ENCODE measurements at places on chromosomes 4 and X.

DNA sequence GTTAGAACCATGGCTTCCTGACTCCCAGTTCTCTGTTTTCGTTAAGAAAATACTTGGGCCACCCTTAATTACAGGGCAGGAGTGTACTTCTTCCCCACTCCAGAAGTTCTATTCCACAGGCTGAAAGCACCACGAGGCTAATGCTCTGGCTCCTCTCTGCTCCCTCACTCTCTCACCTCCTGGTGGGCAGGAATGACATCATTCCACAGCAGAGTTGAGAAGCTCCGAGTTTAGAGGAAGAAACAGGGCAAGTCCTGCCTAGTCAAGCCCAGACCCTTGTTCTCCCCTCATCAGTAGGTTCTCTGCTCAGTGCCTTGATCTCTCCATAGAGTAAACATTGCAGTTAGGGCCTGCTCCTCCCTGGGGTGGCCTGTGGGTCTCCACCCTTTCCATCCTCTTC is 343.8 kb upstream of the CLNK start:
- no peak for DNase-seq

DNA sequence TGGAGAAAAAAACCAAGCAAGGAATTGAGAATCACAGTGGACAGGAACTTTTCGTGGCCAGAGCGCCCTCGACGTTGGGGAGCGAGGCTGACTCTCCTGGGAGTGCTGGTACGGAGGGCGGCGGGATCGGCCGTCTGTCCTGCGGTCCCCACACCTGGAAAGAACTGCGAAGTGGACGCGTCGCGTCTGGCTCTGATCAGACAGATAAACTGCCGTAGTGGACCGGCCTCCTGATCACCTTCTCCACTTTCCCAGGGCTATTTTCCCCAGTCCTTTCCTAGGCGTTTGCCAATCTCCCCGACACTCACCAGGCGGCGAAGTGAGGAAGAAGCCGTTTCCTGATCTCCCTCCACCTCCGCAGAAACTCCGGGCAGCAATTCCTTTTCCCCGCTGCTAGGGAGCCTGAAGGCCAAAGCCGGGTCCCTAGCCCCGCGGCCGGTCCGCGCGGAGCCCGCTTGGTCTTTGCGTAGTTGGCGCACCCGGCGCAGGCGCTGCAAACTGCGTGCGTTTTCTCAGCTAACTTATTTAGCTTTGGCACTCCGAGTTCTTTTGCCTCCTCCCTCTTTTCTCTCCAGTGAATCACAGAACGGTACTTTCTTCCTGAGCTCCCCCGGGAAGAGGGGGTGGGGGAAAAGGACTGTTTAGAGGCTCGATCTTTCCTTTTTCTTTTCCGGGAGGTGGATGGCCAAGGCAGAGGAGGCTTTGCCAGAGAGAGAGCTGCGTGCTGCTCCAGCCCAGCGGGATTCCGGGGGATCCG is at the start of gene ARSJ:
Gene ARSJ, minus strand, starts transcription at position 500 of the 757 bp plus-strand sequence. CDS start 813 bp downstream, outside the sequence.
- DNase-seq, result peak; percentile 92

DNA sequence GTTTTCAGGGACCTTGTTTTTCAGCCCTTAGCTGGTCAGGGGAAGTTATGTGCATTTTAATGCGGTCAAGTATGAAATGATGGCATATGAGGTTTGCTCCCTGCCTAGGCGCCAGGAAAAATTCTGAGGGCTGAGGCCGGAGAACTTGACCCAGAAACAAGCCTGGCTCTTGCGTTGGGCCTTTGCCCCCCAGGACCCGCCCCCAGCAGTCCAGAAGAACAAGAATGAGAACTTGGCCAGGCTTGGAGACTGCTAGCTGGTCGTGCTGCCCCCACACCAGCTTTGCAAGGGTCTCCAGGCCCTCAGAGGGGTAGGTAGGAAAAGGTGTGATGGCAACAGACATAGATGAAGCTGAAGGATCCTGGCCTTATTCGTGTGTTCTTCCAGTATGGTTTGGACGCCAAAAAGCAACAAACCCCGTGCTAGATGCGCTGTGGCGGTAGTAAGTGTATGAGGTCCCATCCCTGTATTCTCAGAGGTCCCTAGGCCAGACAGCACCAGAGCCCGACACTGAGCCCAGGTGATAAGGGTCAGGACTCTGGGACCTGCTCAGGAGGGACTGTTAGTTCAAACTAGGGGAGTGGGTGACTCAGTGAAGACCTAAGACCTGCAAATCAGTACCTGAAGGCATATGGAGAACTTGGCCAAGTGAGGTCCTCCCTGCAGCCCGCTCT is 10.5 kb downstream of the NKX3-2 start:
- no peak for DNase-seq

GRCh38 chrX:104255465-104255864 is 732 bp upstream of the ESX1 start:
- no peak for DNase-seq

GRCh38 chr4:137701401-137701800 is 169.1 kb upstream of the PCDH18 start:
- no peak for DNase-seq

DNA sequence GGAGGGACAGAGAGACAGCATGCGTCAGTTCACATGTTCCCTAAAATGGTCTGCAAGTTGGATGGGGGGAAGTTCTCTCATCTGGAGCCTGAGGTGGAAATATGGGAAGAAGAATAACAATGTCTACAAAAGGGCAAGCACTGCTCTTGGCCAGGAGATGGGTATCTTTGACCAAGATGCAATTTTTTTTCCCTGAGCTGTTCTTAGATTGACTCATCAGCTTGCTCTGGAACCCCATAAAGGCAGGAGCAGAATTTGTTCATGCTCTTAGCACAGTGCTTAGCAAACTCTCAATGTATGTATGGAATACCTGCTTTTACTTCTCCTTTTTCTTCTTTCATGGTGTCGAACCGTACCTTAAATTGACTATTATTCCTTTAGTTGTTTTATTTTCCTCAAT is 90.5 kb upstream of the ZNF827 start:
- peak; percentile 72 for DNase-seq

- DNase-seq, result no peak
Measured at GRCh38 chr4:165625281-165625680, 246.5 kb downstream of the CPE start.

- DNase-seq, result peak; percentile 18
Measured at GRCh38 chr4:24174602-24175001, 284.8 kb upstream of the PPARGC1A start.

DNA sequence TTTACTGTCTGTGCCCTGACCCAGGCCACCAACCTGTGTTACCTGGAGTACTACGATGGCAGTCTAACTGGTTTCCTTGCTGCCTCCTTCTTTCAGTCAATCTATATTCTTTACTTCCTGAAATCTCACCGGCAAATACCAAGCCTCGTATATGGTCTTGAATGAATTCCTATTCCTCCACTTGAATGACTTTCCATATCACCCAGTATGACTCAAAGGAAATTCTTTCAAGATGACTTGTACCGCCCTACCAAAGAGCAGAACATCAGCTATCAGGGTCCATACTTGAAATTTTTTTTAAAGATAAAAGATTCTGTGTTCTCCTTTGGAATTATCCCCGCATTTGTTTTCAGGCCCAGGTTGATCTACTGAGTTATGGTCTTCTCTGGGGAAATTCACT is 378.0 kb downstream of the AFF2 start:
- DNase-seq, result peak; percentile 57

DNA sequence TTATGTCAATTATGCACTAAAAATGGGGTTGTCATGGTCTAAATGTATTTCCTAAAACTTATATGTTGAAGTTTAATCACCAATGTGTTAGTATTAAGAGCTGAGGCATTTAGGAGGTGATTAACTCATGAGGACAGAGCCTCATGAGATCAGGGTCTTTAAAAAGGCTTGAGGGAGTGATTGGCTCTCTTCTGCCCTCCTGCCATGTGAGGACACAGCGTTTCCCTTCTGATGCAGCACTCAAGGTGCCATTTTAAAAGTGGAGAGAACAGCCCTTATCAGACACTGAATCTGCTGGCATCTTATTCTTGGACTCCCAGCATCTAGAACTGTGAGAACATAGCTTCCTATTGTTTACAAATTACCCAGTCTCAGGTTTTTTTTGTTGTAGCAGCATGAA is 581.7 kb downstream of the KCNIP4 start:
- no peak for DNase-seq

DNA sequence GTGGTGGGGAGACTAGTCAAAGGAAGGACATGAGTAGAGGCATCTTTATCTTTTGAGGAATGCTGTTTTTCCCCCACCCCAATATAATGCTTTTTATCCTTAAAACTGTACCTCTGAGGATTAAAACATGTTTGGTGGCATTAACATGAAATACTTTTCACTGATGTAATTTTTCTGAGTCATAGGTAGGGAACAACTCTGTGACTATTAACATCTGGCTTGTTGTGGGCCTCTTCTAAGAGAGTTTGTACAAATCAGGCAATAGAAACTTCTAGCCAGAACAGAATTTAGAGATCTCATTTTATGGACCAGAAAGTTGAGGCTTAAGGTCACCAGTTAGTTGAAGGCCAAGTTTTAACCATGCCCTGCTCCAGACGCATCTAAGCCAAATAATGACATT is 207.6 kb downstream of the SOX3 start:
- no peak for DNase-seq

DNA sequence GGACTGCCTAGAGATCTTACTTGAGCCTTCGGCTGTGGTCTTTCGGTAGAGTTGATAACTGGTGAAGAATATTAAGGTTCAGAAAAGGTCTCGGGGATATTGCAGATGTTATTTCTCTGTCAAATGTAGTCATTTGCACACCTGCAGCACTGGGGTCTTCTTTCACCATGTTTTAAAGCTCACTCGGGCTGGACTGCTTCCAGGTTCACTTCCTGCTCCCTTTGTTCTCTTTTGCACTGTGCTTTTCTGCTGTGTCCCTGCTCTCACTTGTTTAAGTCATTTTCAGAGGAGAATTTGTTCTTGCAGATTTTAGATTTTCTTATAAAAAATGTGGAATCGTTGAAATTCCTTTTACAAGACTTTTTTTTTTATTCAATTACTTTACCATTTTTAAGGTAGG is 68.5 kb downstream of the BMPR1B start:
- no peak for DNase-seq

- peak; percentile 13 for DNase-seq
Measured at GRCh38 chrX:97401586-97402136, 518.0 kb downstream of the RPA4 start.

GRCh38 chrX:148024425-148025148 is 43.5 kb downstream of the FMR1NB start:
- no peak for DNase-seq

GRCh38 chr4:83771113-83771705 is 235.3 kb downstream of the GPAT3 start:
- DNase-seq, result peak; percentile 70

Data from EH (cell line).